COR-L47 (cell line): ENCODE measurements at places on chromosomes 4 and X.

GRCh38 chr4:80931631-80932081 is 98.9 kb upstream of the BMP3 start:
- DNase-seq: no peak

DNA sequence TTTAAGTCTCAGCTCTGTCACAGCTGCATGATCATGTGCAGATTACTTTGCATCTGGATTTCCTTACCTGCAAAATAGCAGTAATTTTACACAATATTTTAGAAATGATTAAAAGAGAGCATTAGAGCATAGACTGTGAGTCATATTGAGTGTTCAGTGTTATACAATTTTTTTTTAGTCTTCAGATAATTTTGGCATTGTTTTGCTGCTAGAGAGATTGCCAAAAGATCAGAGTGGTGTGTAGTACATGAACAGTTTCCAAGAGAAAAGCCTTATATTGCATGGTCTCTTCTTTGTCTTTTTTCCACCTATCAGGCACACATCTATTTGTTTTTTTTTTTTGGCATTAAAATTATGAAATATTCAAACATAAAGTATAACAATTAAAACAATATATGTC is 209.6 kb upstream of the TLL1 start:
- no peak for DNase-seq

DNA sequence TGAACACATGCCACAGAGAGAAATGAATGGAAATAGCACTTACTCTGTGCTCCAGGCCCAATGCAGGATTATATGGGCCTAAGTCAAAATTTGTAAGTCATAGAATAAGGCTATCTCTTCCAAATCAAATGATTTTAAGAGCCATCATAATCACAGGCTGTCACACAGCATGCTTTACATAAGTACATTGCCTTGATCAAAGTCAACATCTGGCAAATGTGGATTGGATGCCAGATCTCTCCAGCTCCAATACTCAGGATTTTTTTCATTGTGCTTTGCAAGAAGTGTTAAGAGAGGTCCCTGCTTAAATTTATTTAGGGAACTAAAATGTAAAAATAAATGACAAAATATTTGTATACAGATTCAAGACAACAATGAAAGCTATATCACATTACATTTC is 299.9 kb downstream of the PRDM5 start:
- DNase-seq: no peak

DNA sequence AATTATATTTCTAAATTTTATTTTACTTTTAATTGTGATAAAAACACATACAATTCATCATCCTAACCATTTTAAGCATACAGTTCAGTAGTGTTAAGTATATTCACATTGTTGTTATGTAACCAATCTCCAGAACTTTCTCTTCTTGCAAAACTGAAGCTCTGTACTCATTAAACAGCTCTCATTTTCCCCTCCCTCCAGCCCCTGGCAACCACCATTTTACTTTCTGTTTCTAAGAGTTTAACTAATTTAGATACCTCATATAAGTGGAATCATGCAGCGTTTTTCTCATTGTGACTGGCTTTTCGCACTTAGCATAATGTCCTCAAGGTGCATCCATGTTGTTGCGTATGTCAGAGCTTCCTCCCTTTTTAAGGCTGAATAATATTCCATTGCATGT is 46.7 kb upstream of the NDP start:
- no peak for DNase-seq

- DNase-seq: peak; percentile 57
Observed at GRCh38 chr4:30716681-30717207, 3.4 kb upstream of the PCDH7 start.

GRCh38 chrX:23745786-23746185 is 2.7 kb upstream of the ACOT9 start:
- DNase-seq: no peak

DNA sequence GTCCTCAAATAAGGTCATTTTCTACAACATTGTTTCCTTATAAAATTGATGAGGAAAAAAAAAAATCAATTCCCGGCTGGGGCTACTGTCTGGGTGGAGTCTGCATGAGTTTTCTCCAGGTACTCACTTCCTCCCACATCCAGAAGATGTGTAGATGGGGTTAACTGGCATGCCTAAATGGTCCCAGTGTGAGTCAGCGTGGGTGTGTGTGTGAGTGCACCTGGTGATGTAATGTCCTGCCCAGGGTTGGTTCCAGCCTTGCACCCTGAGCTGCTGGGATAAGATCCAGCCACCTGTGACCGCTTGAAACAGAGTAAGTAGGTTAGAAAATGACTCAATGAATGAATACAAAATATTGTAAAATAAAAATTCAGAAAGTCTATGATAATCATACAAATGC is 11.1 kb downstream of the USP26 start:
- no peak for DNase-seq

- no peak for DNase-seq
Observed at GRCh38 chr4:20260821-20261220, 9.1 kb downstream of the SLIT2 start.

DNA sequence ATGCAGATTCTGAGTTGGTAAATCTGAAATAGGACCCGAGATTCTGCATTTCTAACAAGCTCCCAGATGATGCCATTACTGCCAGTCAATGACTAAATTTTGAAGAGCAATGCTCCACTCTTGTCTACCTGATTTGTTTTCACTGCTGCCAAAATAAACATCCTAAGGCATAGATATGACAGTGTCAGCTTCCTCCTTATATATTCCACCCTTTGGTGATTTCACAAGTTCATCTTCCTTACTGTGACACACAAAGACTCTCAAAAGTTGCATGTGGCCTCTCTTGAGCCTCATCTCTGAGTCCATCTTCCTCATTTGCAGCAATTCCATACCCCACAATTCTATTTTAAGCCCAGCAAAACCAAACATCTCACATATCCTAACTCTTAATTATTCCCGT is 110.9 kb downstream of the FBXW7 start:
- DNase-seq: no peak

- no peak for DNase-seq
Observed at GRCh38 chrX:56802921-56803849, 74.1 kb downstream of the NBDY start.

DNA sequence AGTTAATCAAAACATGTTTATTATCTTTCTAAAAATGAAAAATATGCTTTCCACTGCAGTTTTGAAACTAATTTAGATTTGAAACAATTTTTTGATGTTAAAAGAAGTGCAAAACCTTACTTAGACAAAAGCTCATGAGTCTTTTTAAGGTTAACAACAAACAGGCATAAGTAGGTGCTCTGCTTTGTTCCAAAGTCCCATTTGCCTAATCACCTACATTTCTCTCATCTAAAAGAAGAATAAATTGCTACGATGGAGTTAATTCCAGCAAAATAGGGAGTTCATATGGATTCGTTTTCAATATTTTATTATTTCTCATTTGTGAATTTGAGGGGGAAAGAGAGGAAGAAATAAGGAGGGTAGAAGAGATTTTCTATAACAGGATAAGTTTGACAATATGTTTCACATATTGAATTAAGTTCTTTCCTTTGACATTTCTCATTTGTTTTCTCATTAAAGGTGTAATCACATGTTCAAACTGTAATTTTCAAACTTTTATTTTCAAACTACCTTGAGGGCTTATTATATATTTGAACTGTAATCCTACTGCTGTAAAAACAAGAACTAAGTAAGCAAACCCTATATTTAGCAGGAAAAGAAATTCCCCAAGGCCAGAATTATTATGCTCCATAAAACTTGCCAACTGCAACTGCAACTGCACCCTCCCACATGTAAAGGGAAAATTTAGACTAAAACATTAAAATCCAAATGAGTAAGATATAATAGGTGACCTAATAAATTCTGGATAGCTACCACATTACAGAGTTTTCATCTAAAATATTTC is 9.6 kb upstream of the SLC39A8 start:
- DNase-seq: no peak

DNA sequence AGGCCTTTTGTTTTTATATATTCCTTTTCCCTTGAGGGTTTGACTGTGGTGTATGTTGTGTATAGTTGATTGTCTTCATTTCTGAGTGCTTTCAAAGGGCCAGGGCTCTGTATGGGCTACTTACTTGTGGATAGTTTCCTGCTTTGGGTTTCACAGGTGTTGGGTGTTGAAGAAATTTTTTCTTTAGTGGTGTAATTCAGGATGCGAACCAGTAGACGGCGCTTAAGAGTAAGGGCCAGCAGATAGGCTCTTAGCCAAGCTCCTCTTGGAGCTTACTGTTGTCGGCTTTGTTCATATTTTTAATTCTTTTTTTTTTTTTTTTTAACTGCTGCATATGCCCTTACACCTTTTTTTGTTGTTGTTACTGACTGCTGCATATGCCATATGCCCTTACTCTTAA is 276.3 kb upstream of the GALNT7 start:
- DNase-seq: no peak

DNA sequence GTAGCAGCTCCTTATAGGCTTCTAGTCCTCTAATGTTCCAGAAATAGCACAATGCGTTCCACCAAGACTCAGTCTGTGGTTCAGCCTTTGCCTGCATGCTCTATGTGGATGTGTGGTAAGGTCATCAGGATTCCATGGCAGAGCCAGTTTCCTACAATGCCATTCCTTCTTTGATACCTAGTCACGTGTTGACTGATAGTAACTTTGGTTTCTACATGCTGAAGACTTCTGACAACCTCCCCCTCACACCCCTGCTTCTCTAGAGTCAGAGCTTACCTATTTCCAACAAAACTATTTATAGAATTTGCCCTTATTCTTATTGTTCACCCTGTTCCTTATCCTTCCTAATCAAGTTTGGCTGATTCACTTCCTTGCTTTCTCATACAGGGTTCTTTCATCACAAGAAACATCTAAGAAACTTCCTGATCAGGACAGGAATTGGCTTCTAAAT is 81.1 kb downstream of the CT47B1 start:
- no peak for DNase-seq

DNA sequence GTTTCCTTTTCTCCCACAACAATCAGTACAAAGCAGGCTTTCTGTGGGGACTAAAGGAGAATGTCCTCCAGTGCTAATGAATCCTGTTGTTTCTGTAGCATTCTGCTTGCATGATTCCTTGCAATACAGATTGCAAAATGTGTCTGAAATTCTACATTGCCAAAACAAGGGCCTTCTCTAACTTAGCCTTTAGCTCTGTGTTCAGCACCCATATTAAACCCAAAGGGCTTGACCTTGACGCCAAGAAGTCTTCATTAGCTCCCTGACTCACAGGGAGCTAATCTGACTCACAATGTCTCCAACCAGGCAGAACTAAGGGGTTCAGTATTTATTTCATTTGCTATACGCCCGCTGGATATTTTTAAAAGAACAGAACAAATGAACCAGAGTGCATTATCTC is 241.4 kb upstream of the CLNK start:
- no peak for DNase-seq

- peak; percentile 41 for DNase-seq
Observed at GRCh38 chr4:73669410-73670183, 49.4 kb upstream of the RASSF6 start.

GRCh38 chr4:132493476-132493875 is 655.6 kb upstream of the PCDH10 start:
- no peak for DNase-seq

GRCh38 chr4:156557920-156558319 is 413.7 kb downstream of the PDGFC start:
- no peak for DNase-seq

GRCh38 chr4:173091362-173091761 is 77.2 kb upstream of the GALNT7 start:
- no peak for DNase-seq

- no peak for DNase-seq
Observed at GRCh38 chr4:152605031-152605430, 69.1 kb upstream of the FBXW7 start.

GRCh38 chrX:48035891-48036290 is 29.1 kb downstream of the SPACA5 start:
- no peak for DNase-seq

- DNase-seq: no peak
Observed at GRCh38 chrX:8305350-8305749, 134.3 kb upstream of the VCX2 start.

DNA sequence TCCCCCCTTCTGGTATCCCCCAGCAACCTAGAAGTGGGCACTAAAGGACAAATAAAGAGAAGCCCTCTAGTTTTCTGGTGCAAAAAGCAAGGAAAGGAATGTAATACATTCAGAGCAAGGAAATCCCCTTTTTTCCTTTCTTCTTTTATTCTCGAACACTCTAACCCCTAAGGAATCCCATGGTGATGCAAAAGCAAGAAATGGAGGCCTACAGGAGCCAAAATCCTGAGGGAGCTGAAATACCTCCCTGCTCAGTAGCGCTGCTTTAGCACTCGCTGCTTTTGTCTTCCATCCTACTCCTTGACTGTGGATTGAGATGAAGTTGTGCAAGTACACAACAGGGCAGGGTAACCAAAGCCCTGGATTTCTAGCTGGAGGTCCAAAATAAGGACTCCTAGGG is 251.0 kb downstream of the PRDM5 start:
- DNase-seq: no peak

GRCh38 chr4:81599742-81600380 is 128.2 kb upstream of the RASGEF1B start:
- no peak for DNase-seq

DNA sequence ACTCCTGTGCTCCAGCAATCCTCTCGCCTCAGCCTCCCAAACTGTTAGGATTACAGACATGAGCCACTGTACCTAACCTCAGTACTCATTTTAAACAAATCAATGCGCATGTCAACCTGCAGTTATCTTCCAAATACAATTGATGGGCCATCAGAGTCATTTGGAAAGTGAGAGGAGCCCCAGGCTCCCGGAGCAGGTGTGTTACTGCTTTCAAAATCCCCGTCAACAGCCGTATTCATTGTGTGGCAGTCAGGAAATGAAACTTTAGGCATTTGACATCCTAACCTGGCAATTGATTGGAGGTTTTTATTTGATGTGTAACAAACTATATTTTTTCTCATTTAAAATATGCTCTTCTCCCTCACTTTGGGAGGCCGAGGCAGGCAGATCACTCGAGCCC is 623.6 kb upstream of the TENM3 start:
- DNase-seq: no peak
